ENCODE measurements at places on chromosomes 12 and 14.

- no peak for DNase-seq
Observed at GRCh38 chr12:106671840-106672239, 89.0 kb downstream of the RFX4 start.

- DNase-seq: no peak
Observed at GRCh38 chr14:45089813-45090212, 5.9 kb downstream of the PRPF39 start.

DNA sequence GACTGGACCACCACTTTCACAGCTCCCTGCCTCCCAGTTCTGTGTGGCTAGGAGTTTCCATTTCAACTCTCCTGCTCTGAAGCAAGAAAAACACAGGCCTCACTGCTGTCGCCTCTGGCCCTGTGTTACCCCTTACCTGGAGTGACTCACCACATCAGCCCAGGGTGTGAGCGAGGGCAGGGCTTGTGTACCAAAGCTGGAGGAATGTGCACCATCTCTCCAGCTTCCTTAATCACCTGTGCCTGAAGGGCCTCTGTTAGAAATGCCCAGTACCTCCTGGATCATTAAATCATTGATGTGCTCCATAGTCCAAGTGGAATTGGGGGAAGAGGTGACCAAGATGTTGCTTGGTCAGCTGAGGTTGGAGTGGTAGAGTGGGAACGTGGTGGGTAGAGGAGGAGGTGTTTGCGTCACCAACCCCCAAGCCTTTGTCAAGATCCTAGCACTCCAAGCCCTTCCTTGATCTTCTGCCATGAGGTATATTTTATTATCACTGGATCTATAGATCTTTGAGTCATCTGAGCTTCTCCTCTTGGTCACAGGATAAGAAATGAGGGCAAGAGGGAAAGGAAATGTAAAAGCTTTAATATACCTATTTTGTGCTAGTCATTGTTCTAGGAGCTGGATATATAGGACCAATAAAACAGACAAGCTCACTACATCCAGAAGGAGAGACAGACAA is 51.3 kb downstream of the SSPN start:
- no peak for DNase-seq

GRCh38 chr14:56268039-56268438 is 149.8 kb downstream of the PELI2 start:
- no peak for DNase-seq

DNA sequence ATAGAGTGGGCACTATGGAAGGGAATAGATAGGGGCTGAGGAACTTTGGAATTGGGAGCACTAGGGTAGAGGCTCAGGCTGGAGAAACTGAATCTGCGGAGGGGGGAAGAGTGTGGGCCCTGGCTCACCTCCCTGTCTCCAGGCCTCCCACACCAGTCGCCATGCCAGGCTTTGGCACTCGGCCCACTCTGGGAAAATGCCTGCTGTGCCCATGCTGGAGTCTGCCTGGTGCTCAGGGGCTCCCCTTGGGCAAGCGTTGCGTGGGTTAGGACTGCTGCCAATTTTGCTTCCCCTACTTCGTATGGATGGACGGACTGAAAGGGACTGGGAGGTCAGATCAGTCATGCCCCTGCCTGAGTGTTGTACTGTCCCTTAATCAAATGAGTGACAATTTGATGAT is 34.6 kb upstream of the CISTR start:
- DNase-seq: no peak

DNA sequence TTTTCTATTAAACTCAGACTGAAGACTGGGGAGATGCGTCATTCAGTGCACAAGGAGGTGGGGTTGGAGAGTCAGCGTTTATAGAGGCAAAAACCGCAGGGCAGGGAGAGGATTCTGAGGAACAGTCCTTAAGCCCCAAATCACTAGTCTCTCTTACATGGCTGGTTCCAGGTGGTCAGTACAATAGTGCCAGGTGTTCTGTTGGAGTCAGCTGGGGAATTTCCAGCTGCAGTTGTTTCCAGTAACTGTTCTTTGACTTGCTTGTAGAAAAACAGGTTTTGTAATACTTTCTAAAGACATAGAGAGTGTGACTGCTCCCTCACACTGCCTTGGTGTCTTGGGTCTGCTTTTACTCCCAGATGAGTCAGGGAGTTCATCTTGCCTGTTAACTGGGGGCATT is 192.2 kb downstream of the TMTC3 start:
- peak; percentile 97 for DNase-seq

DNA sequence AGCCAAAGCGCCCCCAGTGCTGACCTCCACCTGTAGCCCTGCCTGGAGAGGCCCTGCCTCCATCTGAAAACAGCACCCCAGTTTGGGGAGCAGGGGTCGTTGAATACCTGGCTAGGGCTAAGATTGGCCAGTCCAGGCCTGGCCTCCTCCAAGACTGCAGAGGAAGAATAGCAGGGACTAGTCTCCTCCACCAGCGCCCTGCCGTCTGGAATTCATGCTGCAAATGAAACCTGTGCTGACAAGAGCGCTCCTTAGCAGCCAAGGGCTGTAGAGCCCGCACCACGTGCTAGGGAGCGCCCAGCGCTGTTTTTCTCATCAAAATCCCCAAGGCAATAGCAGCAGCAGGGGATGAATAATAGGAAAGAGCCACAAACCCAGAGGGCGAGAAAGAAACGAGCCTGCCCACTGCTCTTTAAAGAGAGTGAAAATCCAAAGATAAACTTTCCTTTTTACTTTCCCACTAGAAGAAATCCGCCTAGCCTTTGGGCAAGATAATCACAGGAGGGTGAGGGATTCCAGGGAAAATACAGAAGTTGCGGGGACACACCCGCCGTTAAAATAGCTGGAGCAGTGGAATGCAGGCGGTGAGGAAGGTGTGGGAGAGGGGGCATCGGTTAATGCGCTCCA is 3.3 kb downstream of the COL2A1 start:
- DNase-seq: no peak

DNA sequence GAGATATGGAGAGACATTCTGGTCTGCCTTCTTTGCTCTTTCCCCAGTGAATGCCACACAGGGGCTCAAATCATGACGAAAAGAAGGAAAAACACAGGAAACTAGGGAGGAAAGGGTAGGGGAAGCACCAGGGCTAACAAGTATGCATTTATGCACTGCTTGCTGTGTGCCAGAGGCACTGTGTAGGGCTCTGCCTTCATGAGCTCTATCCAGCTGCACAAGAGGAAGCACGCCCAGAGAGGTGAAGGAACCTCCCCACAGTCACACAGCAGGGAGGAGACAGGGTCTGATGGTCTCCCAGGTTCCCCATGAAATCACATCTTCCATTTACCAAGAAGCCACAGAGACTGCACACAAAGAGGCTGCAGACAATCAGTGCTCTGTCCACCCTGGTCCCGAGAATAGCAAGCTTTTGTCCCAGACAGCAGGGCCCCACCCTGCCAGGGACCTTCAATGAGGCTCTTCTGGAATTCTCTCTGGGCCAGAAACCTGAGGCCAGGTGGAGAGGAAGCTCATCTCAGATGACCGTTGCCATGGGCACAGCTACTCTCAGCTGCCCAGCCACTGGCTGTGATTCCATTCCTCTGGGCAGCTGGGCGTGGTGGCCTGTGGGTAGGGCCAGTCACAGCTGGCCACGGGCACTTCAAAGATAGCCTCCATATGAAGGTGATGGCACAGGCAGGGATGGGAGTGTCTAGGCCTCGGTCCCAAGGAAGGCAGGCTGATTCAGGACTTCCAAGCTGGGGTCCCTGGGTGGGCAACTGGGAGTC is 7.3 kb upstream of the TRPV4 start:
- no peak for DNase-seq

DNA sequence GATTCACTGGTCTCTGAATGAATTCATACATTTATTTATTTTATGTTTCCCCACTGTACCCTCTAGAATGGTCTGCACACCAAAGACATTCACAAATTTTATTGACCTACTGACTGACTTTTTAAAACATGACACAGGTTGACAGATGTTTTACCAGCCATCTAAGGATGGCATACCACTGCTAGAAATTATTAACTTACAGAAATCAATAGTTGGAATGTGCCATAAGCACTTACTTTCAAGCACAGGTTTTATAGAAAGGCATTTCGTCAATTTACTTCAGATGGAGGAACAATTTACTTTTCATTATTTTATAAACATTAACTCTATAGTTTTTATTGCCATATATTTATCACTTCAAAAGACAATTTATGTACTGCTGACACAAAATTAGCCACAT is 448.7 kb upstream of the FBXO33 start:
- no peak for DNase-seq

DNA sequence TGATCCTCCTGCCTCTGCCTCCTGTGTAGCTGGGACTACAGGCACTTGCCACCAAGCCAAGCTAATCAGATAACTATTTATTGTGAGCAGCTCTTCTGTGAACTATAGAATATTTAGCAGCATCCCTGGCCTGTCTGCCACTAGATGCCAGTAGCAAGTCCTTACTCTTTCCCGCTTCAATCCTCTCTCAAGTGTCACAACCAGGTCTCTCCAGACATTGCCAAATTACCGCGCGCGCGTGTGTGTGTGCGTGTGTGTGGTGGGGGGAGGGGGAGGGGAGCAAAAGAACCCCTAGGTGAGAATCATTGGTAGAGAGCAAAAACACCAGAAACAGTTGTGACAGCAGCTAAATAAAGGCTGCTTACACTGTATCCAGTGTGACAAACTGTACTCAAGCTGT is 49.9 kb downstream of the PPP2R5E start:
- no peak for DNase-seq

- no peak for DNase-seq
Observed at GRCh38 chr14:105171004-105171673, 2.6 kb upstream of the JAG2 start.

GRCh38 chr14:104085889-104086201 is 345 bp downstream of the ASPG start:
- DNase-seq: no peak

DNA sequence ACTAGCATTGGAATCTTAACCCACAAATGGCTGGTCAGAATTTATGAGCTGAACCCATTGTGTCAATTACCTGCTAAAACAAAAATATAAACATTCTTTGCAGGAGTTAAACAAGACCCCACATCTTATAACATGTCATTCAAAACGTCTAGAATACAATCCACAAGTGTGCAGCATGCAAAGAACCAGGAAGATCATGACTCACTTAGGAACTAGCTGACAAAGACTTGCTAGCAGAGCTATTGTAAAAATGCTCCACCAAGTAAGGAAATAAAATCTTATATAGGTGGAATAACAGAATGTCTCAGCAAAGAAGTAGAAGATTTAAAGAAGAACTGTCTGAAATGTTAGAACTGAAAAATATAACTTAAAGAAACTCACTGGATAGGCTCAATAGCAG is 26.5 kb upstream of the POC1B start:
- no peak for DNase-seq

DNA sequence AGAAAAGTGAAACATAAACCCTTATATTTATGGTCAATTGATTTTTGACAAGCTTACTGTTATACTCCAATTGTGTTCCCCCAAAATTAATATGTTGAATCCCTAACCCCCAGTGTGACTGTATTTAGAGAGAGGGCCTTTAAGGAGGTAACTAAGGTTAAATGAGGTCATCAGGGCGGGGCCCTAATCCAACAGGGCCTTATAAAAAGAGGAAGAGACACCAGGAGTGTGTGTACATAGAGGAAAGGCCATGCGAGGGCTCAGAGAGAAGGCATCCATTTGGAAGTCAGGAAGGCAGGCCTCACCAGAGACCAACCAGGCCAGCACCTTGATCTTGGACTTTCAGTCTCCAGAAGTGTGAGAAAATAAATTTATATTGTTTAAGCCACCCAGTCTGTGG is 6.5 kb upstream of the VTI1B start:
- no peak for DNase-seq

DNA sequence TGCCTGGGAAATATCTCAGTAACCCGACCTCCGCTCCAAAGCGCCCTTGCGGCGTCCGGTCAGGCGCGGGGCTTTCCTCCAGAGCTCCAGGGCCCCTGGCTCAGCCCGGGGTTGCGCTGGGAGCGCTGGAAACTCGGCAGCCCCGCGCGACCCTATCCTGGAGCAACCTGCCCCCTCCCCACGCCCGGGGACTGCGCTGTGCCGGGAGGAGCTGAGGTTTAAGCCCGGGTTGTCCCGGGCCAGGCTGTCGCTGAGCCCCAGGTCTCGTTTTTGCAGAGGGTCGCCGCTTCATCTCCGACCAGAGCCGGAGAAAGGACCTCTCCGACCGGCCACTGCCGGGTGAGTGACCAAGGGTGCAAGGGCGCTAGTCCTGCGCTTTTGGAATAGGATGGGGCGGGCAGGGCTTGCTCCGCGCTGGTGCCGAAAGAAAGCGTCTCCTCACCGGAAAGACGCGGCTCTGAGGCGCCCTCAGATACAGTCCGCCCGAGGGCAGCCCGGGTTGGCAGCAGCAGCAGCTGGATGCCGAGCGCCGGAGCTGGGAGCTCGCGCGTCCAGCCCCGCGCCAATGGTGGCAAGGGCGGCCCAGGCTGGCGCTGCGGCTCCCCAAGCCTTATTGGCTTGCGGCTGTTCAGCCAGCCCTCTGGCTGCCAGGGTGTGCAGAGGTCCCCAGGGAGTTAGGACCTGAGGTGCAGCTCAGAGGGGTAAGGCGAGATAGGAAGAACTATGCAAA is 1.5 kb downstream of the SPX start:
- peak; percentile 57 for DNase-seq

DNA sequence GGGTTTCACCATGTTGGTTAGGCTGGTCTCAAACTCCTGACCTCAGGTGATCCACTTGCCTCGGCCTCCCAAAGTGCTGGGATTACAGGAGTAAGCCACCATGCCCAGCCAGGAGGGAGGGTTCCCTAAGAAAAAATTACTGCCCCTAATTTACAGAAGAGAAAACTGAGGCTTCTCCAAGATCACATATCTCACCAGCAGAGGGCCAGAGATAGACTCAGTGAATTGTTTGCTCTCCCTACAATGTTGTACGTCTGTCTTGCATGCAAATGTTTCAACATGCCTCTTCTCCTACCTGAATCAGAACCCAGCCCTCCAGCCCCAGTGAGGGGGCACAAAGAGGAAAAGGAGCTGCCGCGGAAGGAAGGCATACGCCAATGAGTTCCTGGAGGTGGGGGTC is 48.3 kb upstream of the TMEM263 start:
- DNase-seq: no peak

GRCh38 chr12:125185740-125186470 is 120.7 kb downstream of the AACS start:
- DNase-seq: peak; percentile 69

DNA sequence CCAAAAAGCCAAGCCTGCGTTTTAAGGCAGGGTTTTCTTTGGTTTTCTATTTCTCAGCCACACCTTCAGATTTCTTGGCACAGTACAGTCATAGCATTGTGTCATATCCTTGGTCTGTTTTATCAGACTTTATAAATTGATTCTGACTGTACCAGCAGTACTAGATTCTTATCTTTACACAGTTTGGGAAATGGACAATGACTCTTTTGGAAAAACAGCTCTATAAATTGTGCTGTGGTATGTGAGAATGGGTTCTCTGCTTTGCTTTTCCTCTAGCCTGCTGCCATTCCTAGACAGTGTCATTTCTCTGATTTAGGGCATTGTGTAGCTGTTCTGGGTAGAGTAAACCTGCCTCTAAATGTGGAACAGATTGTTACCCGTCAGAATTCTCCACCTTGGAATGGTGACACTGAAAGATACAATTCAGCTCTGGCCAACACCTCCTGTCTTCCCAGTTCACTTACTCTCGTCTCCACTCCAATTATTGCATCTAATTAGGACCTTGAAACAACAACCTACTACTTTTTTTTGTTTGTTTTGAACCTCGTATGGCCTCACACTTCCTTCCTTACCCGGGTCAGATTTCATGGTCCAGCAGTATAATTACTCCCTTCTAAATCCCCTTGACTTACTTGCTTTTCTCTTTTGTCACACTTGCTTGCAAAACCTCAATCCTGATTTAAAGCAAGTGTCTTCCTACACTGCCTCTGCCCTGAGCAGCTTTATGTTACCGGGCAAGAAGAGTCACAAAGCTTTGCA is 226.3 kb downstream of the ERC1 start:
- DNase-seq: no peak

Measured in T1000 (cell line).